ENCODE measurements at places on chromosomes 11 and 22. TPM values are rescaled to one million over a fixed set of nuclear protein-coding genes. Genes with fewer than 3 reads are reported as not detected.

DNA sequence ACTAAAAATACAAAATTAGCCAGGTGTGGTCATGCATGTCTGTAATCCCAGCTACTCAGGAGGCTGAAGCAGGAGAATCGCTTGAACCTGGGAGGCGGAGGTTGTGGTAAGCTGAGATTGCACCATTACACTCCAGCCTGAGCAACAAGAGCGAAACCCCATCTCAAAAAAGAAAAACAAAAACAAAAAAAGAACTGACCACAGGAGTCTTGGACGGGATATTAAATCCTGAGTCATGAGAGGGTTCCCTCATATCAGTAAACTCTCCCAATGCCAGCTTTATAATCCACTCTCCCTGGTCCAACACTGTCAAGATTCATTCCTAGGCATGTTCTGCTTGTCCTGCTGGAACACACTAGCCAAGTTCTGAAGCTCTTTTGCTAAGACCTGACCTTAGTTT is 61.5 kb upstream of the EP300 start:
- no peak for DNase-seq

DNA sequence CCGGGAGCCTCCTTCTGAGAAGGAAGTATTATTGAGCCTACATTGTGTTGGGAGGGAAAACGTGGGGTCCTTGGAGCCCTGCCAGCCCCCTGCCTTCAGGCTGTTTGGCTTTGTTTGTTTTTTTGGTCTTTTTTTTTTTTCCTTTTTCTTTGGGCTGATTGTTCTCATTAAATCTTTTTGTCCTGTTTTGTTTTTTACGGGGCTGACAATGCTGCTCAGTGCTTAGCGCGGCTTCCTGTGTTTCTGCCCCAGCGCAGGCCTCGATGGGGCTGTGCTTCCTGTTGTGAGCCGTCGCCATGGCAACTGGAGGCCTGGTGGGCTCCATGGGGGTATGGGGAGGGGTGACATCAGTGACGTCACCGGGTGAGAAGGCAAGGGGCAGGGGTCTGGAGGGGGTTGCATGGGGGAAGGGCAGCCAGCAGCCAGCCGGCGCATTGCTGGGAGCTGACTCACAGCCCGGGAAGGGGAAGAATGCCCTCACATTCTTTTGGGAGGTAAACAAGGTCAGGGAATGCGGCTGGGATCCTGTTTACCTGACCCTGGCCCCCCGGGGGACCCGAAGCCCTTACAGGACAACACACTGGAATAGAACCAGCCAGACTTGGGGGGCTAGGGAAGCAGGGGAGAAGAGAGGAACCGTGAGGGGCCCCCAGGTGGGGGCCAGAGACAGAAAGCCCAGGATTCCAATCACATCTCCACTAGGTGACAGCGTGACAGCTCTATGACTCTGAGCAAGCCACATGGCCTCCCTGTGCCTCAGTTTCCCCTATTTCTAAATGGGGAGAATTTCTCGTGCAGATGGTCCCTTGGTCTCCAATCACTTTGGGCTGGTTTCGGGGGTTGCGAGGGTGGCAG is 22.2 kb upstream of the CBX7 start:
- DNase-seq = no peak

GRCh38 chr11:64013141-64013896 is 22.4 kb upstream of the FLRT1 start:
- no peak for DNase-seq

- no peak for DNase-seq
Measured at GRCh38 chr11:65210748-65211147, 29.0 kb downstream of the CAPN1 start.

DNA sequence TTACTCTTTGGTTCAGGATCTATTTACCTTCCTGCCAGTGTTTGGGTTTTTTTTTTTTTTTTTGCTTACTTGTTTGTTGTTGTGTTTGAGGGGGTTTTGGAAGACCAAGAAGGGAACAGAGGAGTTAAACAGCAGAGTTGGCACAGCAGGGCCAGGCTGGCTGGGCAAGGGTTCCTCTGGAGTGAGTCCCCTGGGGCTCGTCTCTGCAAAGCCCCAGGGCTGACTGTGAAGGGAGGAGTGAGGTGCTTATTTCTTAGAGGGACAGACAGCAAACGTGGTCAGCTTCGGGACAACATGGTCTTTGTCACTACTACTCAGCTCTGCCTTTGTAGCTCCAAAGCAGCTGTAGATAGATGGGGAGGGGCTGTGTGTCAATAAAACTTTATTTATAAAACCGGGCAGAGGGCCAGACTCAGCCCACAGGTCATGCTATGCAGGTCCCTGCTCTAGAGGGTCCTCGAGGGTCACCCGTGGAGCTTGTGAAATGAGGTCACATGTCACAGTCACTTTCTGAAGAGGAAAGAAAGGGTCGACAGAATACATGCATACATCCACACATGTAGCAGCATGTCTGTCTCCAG is 1404.7 kb downstream of the BRD1 start:
- DNase-seq = no peak

The MS4A6A gene
- total RNA-seq = 4.5 TPM

The GGT5 gene
- total RNA-seq = not detected

The SYT13 gene
- not detected for total RNA-seq

The OR4A15 gene
- not detected for total RNA-seq

The PAX6 gene
- total RNA-seq = 0.53 TPM

The CCDC15 gene
- 3.2 TPM for total RNA-seq
